ENCODE measurements at places on chromosomes 16 and 17.

DNA sequence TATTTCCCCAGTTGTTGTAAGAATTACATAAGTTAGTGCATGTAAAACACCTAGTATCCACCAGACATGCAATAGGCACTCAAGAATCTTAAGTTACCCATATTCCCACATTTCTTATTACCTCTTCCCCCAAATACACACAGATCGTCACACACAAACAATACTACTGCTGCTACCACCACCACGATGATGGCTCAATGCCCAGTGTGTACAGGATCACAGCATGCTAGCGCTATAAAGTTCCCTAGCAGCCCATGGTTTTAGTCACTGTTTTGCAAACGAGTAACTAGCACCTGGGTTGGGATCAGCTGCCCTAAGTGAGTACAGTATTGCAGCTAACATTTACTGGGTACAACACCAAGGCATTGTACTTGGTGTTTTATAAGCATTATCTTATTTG is 411.7 kb downstream of the UTP18 start:
- DNase-seq = no peak

DNA sequence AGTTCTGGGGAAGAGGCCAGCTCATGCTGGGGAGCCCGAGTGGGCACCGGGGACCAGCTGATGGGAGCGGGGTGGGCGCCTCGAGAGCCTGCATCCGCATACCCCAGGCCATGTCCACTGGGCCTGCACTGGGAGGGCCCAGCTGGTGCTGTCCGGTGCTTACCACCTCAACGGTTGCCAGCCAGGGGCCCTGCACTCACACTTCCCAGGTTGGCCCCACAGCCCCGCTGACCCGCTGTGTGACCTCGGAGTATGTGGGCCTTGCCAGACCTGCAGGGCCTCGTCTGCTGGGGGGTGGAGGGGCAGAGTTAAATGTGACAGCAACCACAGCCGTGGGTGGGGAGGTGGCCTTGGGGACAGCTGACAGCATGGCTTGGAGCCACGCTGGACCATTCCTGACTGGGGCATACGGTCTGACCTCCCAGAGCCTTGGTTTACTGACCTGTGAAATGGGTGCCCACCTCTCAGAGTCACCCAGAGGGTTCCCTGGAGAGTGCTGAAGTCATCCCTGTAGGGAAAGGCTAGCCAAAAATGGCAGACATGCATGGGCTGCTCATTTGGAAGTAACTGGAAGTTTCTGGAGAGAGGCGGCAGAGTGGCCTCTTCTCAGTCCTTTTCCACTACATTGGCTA is 5.4 kb upstream of the GAA start:
- no peak for DNase-seq

GRCh38 chr16:56830669-56831068 is 34.3 kb upstream of the SLC12A3 start:
- DNase-seq = no peak

- DNase-seq = peak; percentile 53
Observed at GRCh38 chr17:45640141-45640850, 143.8 kb upstream of the CRHR1 start.

- no peak for DNase-seq
Observed at GRCh38 chr17:67639979-67640378, 77.8 kb upstream of the NOL11 start.

- DNase-seq = no peak
Observed at GRCh38 chr16:82832821-82833220, 206.1 kb downstream of the CDH13 start.

- no peak for DNase-seq
Observed at GRCh38 chr16:80330803-80331202, 210.0 kb upstream of the DYNLRB2 start.

DNA sequence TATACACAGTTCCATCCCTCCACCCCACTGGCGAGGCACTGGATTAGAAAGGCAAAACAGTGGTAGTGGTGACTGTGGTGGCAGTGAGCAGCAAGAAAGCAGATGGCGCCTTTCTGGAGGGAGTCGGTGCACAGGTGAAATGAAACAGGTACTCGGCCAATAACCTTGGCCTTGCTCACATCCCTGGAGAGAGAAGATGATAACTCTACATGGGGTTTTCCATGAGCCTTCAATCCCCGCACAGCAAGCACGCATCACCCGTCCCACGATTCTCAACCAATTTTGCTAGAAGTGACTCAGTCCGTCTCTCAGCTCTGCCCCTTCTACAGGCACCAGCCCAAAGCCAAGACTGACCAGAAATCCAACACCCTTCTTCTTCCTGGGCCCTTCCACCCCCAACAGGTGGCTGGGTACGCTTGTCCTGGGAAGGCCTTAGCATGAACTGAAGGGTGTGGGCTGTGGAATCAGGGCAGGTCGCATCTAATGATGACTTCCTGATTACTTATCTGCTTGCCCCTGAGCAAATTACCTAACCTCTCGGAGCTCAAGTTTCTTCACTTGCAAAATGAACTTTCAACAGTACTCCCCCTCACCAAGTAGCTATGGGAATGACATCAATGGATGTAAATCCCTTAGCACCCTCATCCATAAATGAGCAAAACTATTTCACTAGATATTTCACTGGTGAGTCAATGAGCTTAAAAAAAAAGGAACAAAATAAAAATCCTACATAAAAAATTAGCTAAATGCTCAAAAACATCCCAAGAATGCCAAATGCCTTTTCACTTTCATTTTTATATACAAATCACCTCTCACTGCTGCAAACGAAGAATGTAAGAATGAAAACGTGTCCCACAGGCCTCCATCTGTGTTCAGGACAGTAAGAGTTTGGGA is 18.0 kb downstream of the XPO6 start:
- peak; percentile 23 for DNase-seq

DNA sequence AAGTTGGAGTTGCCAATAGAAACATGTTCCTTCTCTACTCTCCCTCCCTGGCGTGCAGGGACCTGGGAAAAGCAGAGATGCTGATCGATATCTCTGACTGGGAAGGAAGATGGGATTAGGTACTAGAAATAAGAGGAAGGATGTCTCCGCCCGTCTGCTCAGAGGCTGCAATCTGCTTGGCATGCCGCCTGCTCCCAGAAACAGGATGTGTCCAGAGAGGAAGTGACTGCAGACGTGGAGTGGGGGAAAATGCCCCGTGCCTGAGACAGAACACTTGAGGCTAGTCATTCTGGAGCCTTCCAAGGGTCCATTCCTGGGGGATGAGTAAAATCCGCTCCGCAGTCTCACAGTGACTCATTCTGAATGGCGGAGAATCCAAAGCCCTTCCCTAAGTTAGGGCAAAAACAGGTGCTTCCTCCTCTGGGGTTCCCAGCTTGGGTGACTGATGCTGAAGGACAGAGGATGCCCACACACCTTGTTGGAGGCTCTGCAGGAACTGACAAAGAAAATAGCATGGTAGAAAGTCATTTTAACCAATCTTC is 45.0 kb upstream of the SMURF2 start:
- DNase-seq = no peak

DNA sequence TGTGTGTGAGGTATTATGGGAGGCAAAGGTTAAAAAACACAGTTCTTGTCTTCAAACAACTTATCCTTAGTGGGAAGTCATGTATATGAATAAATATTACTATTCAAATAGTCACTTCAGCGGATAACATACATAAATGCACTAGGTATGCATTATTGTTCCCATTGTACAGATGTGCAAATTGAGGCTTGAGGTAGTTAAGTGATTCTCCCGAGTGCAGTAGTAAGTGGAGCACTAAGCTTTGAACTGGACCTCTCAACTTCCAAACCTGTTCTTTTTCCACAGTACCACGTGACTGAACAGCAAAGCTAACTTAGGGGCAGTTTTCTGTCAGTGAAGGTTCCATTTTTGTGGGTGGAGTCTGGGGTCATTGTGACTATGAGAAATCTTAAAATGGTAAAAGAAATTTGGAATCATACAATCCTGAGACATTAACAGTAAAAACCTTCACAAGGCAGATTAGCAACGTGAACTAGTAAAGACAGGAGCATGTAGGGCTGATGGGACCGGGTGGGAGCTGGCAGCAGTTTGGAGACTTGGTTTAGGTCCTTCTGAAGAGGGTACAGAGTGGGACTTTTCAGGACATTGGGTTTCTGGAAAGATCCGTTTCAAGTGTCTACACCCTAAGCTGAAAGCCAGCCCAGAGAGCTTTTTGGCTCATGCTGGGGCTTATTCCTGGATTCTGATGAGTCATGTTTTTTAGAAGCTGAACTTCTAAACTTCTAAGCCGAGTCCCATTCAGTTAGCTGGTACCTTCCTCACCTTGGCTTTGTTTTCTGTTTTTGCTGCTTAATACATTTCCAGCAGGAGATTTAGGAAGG is 204.9 kb downstream of the PRKCA start:
- no peak for DNase-seq

GRCh38 chr17:61856035-61856434 is 7.3 kb downstream of the BRIP1 start:
- DNase-seq = no peak

DNA sequence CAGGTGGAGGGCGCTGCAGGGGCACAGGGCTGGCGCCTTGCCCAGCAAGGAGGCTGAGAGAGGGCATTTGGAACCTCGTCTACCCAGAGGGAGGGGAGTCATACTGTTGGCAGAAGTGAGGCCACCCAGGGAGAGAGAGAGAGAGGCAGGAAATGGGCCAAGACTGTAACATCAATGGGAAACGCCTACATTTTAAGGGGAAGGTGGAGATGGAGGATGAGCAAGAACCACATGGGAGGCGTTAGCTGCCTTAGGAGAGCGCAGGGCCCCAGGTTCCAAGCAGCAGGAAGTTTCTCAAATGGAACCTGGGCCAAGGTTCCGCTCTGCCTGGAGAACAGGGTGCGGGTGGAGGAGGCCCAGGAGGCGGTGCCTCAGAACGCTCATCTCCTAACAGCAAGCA is 2.7 kb upstream of the WFDC1 start:
- DNase-seq = no peak

DNA sequence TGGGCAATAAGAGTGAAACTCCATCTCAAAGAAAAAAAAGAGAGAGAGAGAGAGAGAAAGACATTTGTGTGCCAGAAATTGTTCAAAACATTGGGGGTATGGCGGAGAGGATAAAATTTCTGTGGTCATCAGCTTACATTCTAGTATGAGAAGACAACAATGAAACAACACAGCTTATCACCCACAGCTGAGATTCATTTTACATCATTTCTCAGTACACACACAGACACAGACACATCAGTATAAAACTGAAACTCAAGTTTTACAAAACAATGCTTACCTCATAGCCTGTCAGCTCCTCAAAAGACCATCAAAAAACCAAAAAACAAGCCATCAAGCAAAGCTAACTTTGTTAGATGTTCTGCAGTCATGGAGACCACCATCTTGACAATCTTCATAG is 31.4 kb upstream of the CNEP1R1 start:
- DNase-seq = no peak

GRCh38 chr16:55376567-55377167 is 52.7 kb downstream of the IRX6 start:
- no peak for DNase-seq

DNA sequence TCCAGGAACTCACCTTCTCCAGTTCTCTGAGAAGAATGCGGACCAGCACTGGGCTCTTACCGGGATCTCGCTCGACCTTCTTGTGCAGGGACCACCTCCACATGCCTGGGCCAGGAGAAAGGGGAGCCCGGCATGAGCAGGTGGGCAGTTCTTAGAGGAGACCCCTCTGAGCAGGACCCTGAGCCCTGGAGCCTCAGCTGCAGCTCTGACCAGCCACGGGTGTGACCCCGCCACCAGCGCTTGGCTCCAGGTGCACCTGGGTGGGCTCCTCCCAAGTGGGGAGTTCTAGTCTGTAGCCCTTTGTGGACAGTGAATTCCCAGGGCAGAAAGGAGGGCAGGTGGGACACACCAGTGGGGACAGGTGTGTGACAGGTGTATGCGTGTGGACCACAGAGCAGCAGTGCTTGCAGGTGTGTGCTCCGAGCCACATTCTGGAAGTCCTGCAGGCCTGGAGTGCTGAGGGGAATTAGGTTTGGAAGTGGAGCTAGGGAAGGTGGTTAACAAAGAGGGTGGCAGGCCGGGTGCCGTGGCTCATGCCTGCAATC is 28.9 kb downstream of the PIK3R6 start:
- no peak for DNase-seq

DNA sequence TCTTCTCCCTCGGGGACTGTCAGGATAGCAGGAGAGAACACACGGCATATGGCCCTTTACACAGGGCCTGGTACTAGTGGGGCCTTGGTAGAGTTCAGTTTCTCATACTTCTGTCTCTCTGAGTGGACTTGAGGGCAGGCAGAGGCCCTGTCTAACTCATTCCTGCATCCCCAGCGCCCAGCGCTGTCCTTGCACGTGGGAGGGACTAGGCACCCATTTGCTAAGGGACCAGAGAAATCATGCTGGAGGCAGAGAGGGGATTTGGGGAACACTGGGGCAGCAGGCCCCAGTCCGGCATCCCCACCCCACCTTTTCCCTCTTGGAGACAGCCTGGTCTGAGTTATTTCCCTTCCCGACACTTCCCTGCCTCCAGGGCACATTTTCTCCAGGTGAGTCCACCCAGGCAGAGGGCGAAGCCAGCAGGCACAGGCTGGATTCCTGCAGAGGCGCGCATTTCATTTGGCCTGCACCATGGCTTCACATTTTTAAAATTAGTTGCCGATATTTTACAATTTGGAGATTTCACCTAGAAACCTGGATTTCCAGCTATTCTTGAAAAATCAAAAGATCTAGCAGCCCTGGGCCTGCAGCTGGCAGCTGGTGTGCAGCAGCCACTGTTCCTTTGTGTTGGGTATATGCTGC is 9.7 kb upstream of the NKD1 start:
- no peak for DNase-seq

- DNase-seq = peak; percentile 17
Observed at GRCh38 chr17:40219594-40220338, 662 bp downstream of the WIPF2 start.

- peak; percentile 84 for DNase-seq
Observed at GRCh38 chr16:31695667-31696066, 168.0 kb downstream of the AHSP start.

DNA sequence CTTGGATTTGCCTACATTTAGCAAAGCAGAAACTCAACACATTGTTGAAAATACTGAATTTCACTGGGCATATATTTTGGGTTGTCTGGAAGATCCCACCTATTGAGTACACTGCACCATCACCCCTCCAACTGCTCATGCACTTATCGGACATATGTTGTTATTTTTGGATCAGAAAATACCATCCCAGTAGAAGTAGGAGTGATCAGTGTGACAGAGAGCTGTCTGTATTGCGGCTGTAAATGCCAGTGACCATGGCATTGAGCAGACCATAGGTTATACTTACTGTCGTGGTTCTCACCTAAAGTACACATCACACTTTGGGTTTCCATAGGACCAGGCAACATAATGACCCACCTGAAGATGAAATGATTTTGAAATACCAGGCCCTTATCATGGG is 264.7 kb downstream of the CDH13 start:
- DNase-seq = no peak

GRCh38 chr17:76701471-76701967 is 9.2 kb downstream of the MXRA7 start:
- DNase-seq = no peak
